Smooth muscle cell of the pulmonary artery (primary cell): ENCODE measurements at places on chromosomes 7 and 10. TPM values are rescaled to one million over a fixed set of nuclear protein-coding genes. Genes with fewer than 3 reads are reported as not detected.

Gene RAMP3
- total RNA-seq = not detected in 2 replicates

Gene SKIDA1
- total RNA-seq = 0.20 and 0.36 TPM in 2 replicates

Gene SPDYE18
- total RNA-seq = 0.20 TPM in 2 replicates

Gene ZCWPW1
- 1.0 and 1.4 TPM in 2 replicates for total RNA-seq

Gene CLDN3
- not detected in 2 replicates for total RNA-seq

Gene ABCC2
- 0.59 and 1.2 TPM in 2 replicates for total RNA-seq

Gene RGR
- not detected in 2 replicates for total RNA-seq

Gene CISD1
- 21.0 and 22.4 TPM in 2 replicates for total RNA-seq

Gene MSMB
- not detected in 2 replicates for total RNA-seq

Gene UBE2D4
- 14.6 and 23.3 TPM in 2 replicates for total RNA-seq

Gene TMEM213
- not detected in 2 replicates for total RNA-seq

Gene IRF5
- 0.13 TPM in 2 replicates for total RNA-seq

Gene ETV1
- 22.8 and 33.4 TPM in 2 replicates for total RNA-seq

Gene SH2D4B
- total RNA-seq = 0.07 TPM in 1 of 2 replicates, not detected in the other
